ENCODE measurements at places on chromosomes 13 and 19.

DNA sequence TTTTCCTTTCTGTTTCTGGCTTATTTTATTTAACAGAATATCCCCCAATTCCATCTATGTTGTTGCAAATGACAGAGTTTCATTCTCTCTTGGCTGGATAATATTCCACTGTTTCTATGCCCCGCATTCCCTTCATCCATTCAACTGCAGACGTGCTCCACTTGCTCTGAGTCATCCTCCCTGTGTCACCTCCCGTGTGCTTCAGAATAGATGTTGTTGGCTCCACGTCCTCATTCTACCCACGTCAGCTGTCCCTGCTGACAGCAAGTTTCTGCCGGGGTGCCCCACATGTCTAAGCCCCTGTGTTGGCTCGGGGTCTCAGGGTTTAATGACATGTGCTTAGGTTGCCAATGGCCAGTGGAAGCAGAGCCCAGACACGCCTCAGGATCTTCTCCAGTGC, 1041.0 kb downstream of the UQCRFS1 start:
- no peak for DNase-seq

DNA sequence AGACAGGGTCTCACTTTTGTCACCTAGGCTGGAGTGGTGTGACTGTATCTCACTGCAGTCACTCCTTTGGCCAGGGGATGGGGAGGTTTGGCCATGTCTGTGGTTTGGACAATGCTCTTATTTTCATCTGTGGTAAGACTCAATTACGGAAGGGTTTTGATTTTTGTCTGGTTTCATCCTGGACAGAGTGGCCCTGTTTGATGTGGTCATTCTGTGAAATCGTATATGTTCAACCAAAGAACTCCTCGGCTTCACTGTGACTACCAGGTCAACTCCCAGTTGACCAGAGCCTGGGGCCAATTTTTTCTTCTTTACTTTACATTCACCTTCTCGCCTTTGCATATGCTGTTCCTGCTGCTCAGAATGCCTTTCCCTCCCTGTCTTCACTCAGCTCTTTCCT, 6.8 kb upstream of the CCDC124 start:
- no peak for DNase-seq

- DNase-seq = no peak
These were observed 92.1 kb downstream of the USP12 start for GRCh38 chr13:27079421-27079958.

- DNase-seq = no peak
These were observed 24.6 kb downstream of the MPHOSPH8 start for GRCh38 chr13:19657872-19658591.

- no peak for DNase-seq
These were observed 28.9 kb upstream of the USP12 start for GRCh38 chr13:27200413-27201070.

GRCh38 chr19:34539396-34539795, 57.8 kb downstream of the WTIP start:
- no peak for DNase-seq

DNA sequence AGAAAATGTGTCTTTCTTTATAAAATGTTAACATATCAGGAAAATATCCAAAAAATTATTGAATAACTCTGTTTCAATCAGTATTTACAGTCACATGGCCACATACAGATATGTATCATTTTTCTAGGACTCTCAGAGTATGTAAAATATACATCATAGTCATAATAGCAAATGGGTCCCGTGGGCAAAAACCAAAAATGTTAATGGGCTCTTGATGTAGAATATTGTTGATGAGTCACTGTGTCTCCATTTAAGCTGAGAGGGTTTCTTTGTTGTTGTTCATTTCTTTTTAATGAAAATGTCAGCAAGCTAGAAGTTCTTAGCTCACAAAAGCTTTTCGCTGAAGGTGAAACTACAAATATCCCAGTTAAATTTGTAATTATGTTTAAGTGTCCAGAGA, 1713.1 kb upstream of the PCDH20 start:
- no peak for DNase-seq

- DNase-seq = no peak
These were observed 39.2 kb upstream of the CYP2A7 start for GRCh38 chr19:40921005-40921897.
